Urinary bladder (tissue), 4 donors: ENCODE measurements at places on chromosomes 2 and 18. TPM values are rescaled to one million over a fixed set of nuclear protein-coding genes. Genes with fewer than 3 reads are reported as not detected.

Gene IL18R1
- 3.3 TPM for total RNA-seq

Gene EPB41L5
- total RNA-seq, result 48.3 TPM

Gene IL1R2
- total RNA-seq, result 0.37 TPM

Gene NYAP2
- total RNA-seq, result 0.79 TPM

Gene PRSS56
- total RNA-seq, result not detected

Gene SEPTIN2
- 677 TPM for total RNA-seq
